ENCODE measurements at places on chromosomes 16 and 17.

- DNase-seq: no peak
Measured at GRCh38 chr16:65062736-65063583, 58.9 kb downstream of the CDH11 start.

DNA sequence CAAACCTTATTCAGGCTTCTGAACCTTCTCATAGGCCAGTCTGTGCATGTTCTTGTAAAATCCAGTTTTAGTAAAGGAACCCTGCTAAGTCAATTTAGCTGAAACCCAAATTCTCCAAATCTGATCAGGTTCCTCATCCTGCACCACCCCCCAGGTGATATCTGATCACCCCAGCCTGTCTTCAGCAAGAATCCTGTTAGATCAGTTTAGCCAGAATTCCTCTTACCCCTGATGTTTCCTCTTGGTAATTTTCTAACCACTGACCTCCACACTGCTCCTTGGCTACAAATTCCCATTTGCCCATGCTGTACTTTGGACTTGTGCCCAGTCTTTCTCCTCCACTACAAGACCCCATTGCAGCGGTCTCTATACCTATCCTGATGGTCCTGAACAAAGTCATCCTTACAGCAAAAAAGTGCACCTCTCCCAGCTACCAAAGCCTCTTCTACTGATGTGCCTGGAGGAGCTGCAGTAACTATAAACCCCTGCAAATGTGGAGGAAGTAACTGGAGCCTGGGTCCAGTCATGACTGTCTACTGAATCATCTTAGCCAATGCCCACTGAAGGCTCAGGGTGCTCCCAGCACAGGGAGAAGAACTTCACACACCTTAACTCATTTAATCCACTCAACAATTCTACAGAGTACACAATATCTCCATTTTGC lies 23.8 kb downstream of the TEX14 start:
- DNase-seq: no peak

GRCh38 chr16:73459586-73459985 lies 411.7 kb upstream of the ZFHX3 start:
- DNase-seq: no peak

GRCh38 chr16:58515871-58516767 lies 802 bp downstream of the SETD6 start:
- DNase-seq: no peak

- DNase-seq: no peak
Measured at GRCh38 chr17:78281249-78281845, 49.9 kb downstream of the TMEM235 start.

- DNase-seq: no peak
Measured at GRCh38 chr16:61842666-61843065, 193.6 kb downstream of the CDH8 start.

DNA sequence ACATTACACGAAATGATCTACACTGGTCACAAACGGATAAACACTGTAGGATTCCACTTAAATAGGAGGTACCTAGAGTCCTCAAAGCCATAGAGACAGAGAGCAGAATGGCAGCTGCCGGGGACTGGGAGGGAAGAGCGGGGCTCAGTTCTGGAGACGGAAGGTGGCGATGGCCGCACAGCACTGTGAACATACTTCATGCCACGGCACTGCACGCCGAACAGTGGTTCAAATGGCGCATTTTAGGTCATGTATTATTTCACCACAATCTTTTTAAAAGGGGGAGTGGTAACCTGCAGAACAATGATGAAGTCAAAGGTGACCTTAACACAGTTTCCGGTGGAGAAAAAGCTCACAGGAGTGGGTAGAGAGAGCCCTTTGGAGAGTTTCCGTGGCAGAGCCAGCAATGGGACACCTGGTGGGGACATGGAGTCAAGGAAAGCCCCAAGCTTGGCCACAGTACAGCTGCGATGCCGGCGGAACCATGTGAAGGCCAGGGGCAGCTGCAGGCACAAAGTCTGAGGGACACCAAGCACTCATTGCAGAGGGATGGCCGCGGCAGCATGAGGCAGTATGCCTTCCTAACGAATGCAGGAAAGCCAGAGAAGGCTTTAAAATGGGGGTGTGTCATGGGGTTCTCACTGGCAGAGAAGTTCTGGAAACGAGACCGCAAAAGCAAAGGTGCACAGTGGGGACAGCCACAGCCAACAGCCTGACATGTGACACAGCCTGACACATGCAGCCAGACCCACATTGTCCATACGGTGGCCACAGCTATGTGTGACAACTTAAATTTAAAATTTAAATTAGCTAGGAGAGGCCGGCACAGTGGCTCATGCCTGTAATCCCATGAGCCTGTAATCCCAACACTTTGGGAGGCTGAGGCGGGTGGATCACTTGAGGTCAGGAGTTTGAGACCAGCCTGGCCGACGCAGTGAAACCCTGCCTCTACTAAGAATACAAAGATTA lies 7.3 kb downstream of the FLCN start:
- DNase-seq: no peak

- DNase-seq: no peak
Measured at GRCh38 chr17:78438694-78439325, 60.4 kb downstream of the PGS1 start.

GRCh38 chr17:6568184-6568758 lies 11.9 kb upstream of the PITPNM3 start:
- DNase-seq: no peak

DNA sequence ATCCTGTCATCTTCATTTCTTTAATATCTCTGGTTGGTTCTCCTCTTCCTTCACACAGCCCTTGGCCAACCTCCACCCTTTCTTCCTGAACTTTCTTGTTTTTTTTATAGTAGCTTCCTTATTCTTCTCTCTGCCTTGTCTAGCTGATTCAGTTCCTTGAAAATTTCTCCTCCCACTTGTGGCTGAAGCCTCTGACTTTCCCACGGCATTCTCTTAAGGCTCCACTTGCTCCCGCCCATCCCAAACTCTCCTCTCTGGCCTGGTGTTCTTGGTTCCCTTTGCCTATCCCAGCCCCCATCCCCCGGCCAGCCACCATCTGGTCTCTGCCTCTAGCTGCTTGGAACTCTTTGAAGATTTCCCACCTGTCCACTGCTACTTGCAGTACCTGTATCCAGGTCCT lies 29.1 kb downstream of the NLRP1 start:
- no peak for DNase-seq

DNA sequence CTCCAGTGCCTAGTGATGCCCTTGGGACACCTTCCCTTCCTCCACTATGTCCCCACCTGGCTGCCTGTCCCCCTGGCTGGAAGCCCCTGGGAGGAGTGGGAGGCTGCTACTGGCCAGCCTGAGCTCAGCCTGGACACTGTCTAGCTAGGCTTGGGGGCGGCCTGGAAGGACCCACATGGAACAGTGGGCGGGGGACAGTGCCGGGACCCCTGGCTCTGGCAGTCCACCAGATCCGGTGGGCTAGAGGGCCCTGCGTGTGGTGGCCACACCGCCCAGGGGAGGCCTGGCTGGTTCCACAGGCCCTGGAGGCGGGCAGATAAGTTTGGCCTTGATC lies 388.0 kb upstream of the TNRC6C start:
- no peak for DNase-seq

GRCh38 chr17:48631693-48632578 lies 5.8 kb upstream of the HOXB9 start:
- no peak for DNase-seq

DNA sequence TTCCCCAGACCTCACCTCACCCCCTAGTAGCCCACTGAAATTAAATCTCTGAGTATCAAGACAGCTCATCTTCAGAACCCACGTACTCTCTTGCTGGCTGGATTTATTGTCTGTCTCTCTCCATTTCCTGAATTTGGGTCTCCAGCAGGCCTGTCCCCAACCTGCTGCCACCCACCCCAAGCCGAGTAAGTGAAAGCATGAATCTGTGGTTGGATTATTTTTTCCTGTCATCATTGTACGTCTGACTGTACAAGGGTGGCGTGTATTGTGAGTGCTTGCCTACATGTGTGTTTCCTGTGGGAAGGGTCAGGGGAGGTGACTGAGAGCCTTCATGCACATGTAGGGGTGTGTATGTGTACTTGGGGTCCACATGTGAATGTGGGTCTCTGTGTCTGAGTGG lies 5.4 kb downstream of the TNP2 start:
- no peak for DNase-seq

GRCh38 chr17:2780256-2780655 lies 16.0 kb upstream of the RAP1GAP2 start:
- DNase-seq: no peak

DNA sequence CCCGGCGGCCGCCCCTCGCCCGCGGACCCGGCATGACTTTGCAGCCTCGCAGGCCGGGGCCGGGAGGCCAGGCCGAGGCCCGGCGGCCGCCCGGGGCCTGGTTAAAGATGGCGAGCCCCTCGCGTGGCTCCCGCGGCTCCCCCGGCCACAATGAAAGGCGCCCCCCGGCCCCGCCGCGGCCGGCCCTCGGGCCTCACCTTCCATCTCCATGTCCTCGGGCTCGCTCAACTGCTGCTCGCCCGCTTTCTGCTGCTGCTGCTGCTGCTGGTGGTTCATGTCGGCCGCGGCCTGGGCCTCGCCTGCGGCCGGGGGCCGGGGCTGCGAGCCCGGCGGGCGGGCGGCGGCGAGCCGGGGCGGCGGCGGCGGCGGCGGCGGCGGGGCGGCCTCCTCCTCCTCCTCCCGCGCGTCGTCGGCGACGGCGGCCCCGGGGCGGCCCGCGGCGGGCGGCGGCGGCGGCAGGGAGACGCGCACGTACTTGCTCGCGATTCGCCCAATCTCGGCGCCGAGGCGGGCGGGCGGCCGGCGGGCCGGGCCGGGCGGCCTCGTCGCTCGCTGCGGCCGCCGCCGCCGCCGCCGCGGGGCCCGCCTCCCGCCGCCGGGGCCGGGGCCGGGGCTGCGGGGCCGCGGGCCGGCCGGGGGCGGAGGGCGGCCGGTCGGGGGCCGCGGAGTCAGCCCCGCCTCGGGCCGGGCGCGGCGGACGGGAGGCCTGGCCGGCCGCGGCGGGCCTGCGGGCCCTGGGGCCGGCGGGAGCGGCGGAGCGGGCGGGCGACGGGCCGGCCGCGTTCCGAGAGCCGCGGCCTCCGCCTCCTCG lies 491 bp downstream of the USP7 start:
- DNase-seq: no peak

DNA sequence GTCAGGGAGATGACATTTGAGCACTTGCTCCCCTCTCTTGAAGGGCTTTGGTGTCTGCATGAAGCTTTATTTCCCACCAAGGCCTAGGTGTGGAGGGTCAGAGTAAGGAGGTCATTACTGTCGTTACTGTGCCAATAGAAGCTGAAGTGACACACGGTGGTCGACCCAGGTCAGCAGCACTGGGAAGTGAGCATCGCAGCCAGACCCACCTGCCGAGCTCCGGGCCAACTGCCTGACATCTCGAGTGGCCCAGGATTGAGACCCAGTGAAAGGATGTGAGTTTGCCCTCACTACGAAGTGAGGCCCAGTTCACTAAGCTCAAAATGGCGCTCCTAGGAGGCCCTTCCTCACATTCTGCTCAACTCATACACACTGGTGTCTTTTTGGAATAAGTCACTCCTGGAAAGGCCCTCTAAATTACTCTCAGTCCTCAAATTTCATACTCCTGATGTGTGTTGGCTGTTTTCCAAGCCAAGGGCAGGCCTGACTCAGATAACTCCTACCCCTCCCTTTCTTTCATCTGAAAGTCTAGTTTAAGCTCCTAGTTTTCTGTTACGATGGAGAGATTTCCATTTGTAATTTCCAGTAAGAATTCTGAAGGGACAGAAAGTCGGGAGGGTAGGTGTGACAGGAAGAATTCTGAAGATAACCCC lies 200.4 kb downstream of the LGALS9B start:
- DNase-seq: no peak
